AG04450 (cell line): ENCODE measurements at places on chromosomes 5 and 9.

- DNase-seq: no peak
These were observed 287.7 kb upstream of the DAP start for GRCh38 chr5:11048760-11049159.

- no peak for DNase-seq
These were observed 66.8 kb downstream of the MEF2C start for GRCh38 chr5:88816195-88816594.

DNA sequence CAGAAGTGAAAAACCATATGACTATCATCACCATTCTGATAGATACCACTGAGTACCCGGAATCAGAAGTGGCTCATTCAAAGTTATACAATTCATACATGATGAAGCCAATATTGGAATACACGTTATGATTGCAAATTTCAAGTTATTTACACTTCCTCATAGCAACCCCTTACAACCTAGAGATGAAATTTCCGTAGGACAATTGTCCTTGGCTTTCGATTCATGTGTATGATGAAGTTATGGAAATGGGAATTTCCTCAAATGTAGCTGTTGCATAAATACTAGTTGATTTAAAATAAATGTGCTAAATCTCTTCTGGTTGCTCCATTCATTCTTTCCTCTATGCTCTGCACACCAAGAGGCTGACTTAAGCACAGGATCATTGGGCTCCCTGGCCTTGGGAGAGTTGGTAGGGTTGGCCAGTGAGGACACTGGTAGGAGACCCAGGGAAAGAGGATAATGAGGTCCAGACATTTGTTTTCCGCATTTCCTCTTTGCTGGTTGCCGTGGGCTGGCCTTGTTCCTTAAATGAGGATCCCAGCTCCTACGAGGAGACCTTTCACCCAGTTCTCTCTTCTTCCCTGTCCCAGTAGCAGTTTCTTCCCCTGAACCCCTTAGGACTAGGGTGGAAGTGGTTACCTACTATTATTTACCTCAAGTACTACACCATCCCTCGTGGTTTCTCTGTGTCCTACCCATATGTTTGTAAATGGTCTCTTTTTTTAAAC lies 90.3 kb downstream of the ZNF474 start:
- DNase-seq: no peak

DNA sequence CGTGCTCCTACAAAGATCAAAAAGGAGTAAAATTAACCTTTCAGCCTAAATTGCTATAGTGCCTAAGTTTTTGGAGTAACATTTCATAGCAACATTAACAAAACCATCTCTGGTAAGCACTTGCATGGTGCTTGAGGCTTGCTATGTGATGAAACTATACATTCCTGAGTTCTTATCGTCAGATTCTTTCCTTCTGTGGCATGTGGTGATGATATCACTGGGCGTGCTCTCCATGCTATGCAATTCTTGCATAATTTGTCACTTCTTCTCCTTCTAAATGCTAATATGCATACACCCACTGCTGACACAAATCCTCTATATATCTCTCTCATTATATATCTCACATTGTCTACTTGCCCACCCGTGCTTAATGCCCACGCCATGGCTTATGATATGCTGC lies 2019.9 kb downstream of the MAT2B start:
- DNase-seq: peak; percentile 72

GRCh38 chr9:136576269-136576626 lies 30.4 kb upstream of the NOTCH1 start:
- no peak for DNase-seq

DNA sequence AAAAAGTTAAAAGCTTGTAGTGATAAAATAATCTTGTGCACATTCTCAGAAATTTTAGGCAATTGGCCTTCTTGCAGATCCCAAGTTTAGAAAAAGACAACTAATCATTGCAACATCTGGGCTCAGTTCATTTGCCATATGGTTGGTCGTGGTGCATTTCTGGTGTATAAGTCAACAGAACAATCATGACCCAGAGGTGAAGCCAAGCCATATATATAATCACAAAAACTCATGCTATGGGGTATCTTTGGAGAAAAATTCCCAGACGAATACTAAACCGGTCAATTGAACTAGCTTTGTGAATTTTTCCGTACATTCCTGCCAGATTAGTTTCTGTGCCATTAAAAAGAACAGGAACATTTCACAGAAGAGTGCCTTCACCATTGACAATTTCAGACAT lies 50.3 kb downstream of the FYB1 start:
- DNase-seq: peak; percentile 58

- DNase-seq: no peak
These were observed 56.5 kb upstream of the RNF38 start for GRCh38 chr9:36456480-36457065.

DNA sequence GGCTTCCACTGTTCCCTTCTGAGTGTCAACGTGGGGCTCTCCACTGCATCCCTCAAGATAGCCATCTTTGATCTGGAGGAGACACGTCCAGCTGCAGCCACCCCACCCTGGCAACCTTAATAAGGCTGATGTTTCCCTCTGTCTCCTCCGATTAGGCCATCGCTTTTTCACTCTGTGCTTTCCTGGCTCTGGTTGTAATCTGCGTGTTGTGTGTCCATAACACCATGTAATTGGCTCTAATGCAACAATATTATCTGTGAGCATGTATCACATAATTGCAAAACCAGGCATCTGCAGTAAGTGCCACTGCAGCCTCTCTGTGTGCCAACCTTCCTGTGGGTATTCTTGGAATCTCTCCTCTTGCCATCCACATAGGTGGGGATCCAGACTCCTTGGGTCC lies 249.9 kb upstream of the PANK3 start:
- no peak for DNase-seq

- DNase-seq: no peak
These were observed 524 bp downstream of the FUBP3 start for GRCh38 chr9:130579738-130580463.

GRCh38 chr5:174900240-174900865 lies 176.0 kb downstream of the MSX2 start:
- no peak for DNase-seq

DNA sequence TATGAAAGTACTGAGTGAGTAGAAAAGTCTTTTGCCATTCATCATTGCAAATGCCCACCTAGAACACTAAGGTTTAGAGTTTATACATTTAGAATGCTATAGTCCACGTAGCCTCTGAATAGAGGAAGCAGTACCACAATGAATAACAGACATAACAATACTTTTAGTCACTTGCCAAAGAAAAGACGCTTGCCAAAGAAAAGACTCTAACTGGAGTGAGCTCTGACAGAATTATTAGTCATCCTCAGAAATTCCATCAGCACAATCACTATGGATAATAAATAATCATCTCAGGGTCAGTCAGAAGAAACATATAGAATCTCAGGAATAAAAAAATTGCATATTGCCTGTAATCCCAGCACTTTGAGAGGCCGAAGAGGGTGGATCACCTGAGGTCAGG lies 168.5 kb upstream of the TARS1 start:
- peak; percentile 60 for DNase-seq

DNA sequence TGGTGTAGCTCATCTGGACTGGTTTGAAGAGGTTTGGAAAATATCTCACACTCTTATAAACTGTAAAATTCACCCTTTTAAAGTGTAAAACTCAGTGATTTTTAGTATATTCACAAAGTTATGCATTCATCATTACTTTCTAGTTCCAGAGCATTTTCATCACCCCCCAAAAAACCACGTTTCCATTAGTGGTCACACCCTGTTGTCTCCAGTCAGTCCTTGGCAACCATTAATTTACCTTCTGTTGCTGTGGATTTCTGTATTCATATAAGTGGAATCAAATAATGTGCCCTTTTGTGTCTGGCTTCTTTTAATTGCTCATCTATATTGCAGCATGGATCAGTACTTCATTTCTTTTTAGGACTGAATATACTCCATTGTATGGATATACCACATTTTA lies 18.4 kb downstream of the NIPBL start:
- no peak for DNase-seq

DNA sequence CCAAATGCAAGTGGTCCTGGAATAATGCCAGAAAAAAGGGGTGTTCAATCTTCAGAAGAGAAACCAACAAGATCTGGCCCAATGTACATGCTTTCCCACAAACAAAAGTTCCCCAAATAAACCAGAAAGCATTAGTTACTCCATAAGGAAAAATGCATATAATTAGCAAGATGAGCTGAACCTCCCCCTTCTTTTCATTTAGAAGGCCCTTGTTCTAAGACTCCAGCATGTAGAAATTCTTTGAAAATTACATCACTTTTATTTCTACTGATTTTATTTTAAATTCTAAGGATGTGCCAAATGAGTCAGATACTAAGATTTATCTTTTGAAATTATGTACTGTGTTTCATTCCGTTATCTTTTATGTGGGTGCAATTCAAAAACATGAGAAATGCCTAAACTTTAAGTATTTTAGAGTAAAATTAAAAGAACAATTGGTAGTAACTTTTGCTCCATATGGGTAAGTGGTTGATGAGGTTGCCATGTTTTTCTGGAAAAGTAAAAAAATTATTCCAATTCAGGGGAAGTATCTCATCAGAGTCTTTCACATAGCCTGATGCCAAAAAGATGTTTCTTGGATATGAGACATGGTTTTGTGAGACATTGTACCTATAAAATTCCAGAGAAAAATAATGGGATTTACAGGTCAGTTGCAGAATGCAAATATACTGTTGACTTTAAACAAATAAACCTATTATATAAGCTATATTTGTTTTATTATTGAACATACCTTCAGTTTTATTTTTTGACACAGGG lies 106.5 kb upstream of the CCDC112 start:
- no peak for DNase-seq

- no peak for DNase-seq
These were observed 90.9 kb downstream of the THBS4 start for GRCh38 chr5:80125962-80126480.

- peak; percentile 13 for DNase-seq
These were observed 154.1 kb downstream of the ADAMTS6 start for GRCh38 chr5:65327582-65327981.

DNA sequence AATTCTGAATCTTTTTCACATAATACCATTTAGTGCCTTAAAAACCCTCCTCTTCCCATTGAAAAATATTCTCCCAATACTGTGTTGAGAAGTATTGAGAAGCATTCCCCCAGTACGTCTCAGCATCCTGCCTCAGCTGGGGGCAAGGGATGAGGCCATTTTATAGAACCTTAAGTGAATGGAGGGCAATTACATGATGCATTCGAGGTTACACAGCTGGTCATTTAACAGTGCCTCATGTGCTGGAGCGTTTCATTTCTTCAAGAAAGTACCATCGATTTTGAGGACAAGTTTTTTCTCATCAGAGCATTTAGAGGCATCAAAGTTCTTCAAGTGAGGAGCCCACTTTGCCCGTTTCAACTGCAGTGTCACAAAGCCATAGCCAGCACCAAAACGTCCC lies 135.6 kb downstream of the DOCK2 start:
- no peak for DNase-seq

DNA sequence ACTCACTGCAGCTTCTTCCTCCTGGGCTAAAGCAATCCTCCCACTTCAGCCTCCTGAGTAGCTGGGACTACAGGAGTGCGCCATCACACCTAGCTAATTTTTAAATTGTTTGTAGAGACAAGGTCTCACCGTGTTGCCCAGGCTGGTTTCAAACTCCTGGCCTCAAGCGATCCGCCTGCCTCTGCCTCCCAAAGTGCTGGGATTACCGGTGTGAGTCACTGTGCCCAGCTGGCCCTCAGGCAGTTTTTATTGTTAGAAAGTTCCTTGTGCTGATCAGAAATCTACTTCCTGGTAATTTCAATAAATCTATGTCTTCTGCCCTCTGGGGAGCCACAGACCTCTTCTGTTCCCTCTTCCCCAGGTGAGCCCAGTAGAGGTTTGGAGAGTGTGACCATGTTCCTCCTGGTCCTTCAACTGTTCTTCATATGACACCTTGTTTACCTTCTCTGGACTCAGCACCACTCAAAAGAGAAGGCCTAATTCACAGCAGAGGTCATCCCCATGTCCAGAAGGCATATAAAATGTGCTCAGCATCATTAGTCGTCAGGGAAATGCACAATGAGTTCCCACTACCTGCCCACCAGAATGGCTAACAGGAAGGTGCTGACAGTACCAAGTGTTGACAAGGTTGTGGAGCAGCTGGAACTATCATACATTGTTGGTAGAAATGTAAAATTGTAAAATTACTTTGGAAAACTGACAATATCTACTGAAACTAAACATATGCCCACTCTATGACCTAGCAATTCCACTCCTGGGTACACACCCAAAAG lies 10.4 kb downstream of the TMOD1 start:
- no peak for DNase-seq

GRCh38 chr5:146254223-146254622 lies 50.8 kb downstream of the RBM27 start:
- DNase-seq: no peak

- peak; percentile 64 for DNase-seq
These were observed 2.5 kb upstream of the ZNF367 start for GRCh38 chr9:96420468-96421219.

DNA sequence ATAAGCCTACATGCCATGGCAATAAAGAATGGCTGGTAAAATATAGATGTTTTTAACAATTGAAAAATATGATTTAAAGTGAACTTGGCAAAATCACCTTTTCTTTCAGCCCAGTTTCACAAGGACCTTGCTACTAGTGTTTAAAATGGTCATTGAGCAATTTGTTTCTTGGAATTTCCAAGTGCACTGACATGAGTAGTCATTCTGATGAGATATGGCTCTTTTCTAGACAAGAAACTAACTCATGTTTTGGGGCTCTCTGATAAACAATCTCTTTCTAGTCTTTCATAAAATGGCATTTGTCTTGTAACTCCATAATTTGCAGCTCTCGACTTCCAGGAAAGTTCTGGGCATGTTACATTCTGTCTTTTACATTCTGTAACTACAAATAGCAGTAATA lies 176.8 kb downstream of the NR2F1-AS1 start:
- no peak for DNase-seq

- DNase-seq: no peak
These were observed 104.5 kb upstream of the NUDT12 start for GRCh38 chr5:103667068-103667467.

GRCh38 chr9:107008011-107008410 lies 145.0 kb downstream of the ZNF462 start:
- no peak for DNase-seq

DNA sequence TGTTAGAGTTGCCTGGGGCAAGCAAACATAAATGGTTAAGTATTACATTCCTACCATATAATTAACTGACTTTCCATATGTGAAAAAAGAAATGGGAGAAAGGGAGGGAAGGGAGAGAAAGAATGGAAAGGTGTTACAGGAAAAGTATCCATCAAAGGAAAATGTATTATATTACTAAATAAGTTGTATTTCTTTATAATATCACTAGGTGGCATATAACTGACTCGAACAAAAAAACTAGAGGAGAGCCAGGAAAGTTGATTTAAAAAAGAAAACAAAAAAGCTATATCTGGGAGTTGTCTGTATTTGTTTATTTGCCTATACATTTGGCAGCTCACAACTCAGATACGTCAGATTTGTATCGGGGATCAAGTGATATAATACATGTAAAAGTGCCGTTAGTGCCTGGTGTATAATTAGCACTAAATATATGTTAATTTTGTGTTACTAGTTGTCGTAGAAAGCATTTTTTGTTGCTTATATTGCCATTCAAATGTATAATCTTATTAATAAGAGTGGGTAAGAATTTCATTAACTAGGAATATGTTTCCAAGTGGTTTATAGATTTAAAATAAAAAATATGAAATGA lies 59.6 kb upstream of the ADAMTS19 start:
- no peak for DNase-seq

GRCh38 chr9:30925635-30926034 lies 1458.8 kb upstream of the ACO1 start:
- DNase-seq: no peak

GRCh38 chr9:86764221-86764624 lies 183.1 kb downstream of the GAS1 start:
- no peak for DNase-seq

- DNase-seq: peak; percentile 8
These were observed 261.0 kb downstream of the SEMA5A start for GRCh38 chr5:9284781-9285307.

GRCh38 chr5:134140530-134141201 lies 26.2 kb downstream of the TCF7 start:
- DNase-seq: peak; percentile 41

GRCh38 chr9:136799079-136799853 lies 3.1 kb downstream of the CCDC183 start:
- no peak for DNase-seq
